Eye (tissue), 1 donor: ENCODE measurements at places on chromosomes 3 and 15.

- no peak for DNase-seq
Observed at GRCh38 chr3:114510201-114510600, 216.4 kb downstream of the TIGIT start.

DNA sequence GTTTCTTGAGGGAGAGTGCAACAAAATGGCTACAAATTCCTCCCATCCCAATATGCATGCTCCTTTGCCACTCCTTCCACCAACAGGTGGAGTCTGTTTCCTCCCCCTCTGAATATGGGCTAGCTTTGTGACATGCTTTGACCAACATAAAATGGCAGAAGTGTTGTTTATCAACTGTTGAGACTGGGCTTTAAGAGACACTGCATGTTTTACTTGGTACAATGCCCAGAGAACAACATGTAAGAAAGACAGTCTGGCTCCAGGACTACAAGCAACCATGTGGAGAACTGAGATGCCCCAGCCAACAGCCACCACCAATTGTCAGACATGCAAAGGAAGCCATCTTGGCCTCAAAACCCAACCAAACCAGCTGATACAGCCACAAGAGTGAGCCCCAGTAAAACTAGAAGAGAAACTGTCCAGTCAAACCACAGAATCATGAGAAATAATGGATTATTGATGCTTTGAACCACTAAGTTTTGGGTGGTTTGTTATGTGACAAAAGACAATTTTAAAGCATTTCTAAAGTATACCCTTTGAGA, 40.5 kb downstream of the NUDT16 start:
- no peak for DNase-seq

- DNase-seq, result no peak
Observed at GRCh38 chr15:69119001-69119400, 41.4 kb upstream of the GLCE start.

- no peak for DNase-seq
Observed at GRCh38 chr15:58532126-58532525, 100.3 kb downstream of the LIPC start.

DNA sequence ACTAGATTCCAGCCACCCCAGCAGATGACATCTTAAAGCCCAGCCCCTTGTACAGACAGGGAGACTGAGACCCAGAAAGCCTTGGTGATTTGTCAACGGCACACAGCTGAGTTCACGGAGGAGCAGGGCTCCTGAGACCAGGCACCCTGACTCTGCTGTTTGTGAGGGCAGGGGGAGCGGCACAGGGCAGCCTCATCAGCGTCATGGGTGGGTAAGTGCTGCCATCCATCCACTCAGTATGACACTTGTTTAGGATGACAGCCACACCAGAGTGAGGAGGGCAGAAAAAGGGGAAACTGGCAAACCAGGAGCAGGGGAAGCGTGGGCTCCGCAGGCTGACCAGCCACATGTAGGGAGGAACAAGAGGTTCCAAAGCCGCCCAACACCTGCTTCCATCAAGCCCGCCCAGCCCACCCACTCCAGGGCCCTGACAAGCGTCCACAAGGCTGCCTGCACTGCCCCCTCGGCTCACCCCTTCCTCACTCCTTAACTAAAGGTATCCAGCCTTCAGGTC, 19.9 kb downstream of the RBPMS2 start:
- DNase-seq, result no peak

- DNase-seq, result no peak
Observed at GRCh38 chr3:108940166-108940565, 13.5 kb downstream of the GUCA1C start.

DNA sequence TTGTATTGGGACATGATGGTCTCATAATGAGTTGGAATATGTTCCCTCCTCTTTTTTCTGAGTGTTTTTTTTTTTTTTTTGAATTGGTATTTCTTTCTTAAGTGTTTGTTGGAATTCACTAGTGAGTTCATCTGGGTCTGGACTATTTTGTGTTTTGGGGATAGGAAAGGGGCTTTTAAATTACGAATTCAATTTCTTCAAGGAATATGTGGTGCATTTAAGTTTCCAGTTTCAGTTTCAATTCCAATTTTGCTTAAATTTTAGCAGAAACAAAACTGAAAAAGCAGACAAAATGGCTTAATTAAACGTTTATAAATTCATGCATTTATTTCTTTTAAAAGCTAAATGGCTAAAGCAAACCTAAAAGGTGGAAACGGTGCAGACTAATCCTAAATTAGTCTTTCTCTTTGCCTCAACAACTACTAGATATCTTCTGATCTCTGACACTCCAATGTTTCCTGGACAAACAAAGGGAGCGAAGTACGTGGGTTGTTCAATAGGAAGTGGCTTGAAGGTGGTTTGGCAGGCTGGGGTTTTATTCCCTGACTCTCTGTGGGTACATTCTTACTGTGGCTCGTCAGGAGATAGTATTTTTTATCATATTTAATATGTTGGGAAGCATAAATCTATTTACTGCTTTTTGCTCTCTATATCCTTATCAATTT, 50.0 kb upstream of the CORO2B start:
- DNase-seq, result no peak

DNA sequence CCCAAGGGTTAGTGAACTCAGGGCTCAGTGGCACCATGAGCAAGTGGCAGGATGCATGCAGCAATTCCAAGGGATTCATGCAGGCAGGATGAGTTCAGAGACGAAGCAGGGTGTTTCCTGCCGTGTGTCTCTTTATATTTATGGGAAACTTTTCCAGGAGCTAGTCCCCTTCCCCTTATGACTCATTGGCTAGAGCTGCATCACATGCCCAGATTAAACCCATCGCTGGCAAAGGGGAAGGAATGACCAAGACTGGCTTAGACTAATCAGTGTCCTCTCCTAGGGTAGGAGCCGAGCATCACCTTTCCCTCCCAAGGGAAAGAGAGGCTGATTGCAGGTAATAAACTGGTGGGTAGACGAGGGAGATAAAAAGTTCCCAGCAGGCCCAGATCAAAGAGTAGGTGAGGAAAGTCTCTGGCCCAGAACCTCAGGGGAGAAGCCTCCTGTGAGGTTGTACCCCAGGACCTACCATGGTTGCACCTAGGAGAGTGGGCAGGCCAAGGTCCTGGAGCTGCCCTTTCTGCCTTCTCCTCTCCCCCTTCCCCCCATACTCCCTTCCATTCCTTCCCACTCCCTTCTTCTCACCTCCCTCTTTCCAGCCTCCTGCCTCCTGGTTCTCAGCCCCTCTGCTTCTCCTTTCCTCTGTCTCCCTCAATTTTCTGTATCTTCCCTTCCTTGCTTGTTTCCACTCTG, 67.8 kb upstream of the ITGA11 start:
- DNase-seq, result no peak

DNA sequence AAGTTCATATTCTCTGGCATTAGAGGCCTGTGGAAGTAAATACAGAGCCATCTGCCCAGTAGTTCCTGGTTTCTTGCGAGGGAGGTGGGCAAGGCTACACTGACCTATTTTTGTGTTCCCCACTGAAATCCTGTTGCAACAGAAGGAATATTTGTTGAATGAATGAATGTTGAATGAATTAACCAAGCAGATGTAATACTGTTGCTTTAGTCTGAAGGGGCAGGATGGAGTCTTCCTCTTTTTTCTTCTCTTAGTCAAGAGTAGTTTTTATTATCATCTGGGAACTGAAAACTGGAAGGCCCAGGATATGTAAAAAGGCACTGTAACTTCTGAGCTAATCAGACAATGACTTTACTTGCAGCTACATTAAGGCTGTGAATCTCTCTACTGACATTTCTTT, 17.1 kb downstream of the BLOC1S6 start:
- DNase-seq, result no peak
